ENCODE measurements at places on chromosomes 6 and 20. TPM values are rescaled to one million over a fixed set of nuclear protein-coding genes. Genes with fewer than 3 reads are reported as not detected.
A peak's percentile ranks its signal among the peaks of the same experiment; 100 is the strongest.

DNA sequence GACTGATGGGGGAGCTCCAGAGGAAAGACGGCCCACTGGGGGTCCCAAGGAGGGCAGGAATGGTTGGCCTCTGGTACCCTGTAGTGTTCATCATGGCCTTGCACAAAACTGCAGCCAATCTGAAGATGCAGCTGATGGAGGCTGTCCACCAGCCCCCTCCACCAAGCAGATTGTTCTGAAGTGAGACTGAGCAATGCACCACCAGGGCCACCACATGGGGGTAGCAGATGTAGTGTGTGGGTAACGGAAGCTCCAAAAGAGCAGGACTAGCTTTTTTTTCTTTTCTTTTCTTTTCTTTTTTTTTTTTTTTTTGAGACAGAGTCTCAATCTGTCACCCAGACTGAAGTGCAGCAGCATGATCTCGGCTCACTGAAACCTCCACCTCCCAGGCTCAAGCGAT lies 181.0 kb upstream of the MYLIP start:
- H3K4me3 ChIP-seq, result no peak overlapping the region
- no peaks in the 10 kb centered on the region for H3K27me3 ChIP-seq
- no peaks in the 10 kb centered on the region for H3K36me3 ChIP-seq
- peaks cover 19% of the 10 kb centered on the region for H3K4me1 ChIP-seq
- H3K27ac ChIP-seq, result no peak overlapping the region

DNA sequence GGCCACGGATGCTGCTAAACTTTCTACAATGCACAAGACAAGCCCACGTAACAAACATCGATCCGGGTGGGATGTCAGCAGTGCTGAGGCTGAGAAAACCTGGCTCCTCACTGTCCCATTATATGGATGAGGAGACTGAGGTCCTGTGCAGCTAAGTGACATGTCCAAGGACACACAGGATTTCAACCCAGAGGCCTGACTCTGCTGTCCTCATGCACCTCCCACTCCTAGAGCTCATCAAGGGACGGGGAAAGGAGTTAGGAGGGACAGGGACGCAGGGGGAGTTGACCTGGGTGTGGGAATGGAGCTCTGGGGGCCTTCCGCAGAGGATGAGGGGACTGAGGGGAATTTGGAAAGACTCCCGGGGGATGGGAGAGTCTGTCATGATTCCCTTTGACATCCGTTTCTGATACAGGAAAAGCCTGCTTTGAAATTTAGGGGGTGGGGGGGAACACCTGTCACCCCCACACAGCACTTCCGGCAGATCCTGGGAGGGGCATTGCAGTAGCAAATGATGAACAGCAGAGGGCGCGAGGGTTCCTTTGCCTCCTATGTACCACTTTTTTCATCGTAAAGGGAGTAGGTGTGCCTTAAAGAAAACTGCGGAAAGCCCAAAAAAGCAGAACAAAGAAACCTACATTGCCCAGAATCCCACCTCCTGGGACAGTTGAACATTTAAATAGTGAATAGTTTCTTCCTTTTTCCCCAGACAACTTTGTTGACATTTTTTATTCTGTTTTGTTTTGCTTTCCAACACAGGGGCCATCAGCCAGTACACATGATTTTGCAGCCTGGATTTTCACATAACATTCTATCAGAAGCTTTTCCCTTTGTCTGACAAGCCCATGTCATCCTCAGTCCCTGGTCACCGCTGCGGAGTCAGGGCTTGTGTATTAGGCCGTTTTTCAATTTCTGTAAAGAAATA lies 48.6 kb downstream of the SLC2A10 start:
- no peaks in the 10 kb centered on the region for H3K36me3 ChIP-seq
- peak overlapping the region; percentile 30 for H3K27ac ChIP-seq
- no peak overlapping the region for H3K4me3 ChIP-seq
- peaks cover 6% of the 10 kb centered on the region for H3K27me3 ChIP-seq
- peaks cover 26% of the 10 kb centered on the region for H3K4me1 ChIP-seq

DNA sequence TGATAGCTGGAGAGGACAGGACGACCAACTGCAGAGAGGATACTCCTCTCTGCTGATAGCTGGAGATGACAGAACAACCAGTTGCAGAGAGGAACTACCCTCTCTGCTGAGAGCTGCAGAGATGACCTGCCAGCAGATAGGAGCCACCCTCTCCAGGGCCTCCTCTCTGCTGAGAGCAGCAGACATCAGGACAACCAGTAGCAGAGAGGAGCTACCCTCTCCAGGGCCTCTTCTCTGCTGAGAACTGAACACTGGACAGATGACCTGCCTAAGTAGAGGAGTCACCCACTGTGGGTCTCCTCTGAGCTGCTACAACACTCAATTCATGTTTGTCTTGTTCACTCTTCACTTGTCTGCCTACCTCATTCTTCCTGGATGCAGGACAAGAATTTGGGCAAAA lies 27.3 kb upstream of the ZBTB24 start:
- no peak for DNase-seq
- H3K27ac ChIP-seq, result no peak overlapping the region
- no peaks in the 10 kb centered on the region for H3K27me3 ChIP-seq

GRCh38 chr20:5524896-5525295 lies 208.1 kb upstream of the PROKR2 start:
- peaks cover 4% of the 10 kb centered on the region for H3K4me1 ChIP-seq
- H3K27me3 ChIP-seq, result peaks cover 7% of the 10 kb centered on the region
- H3K36me3 ChIP-seq, result no peaks in the 10 kb centered on the region
- no peak overlapping the region for H3K4me3 ChIP-seq

DNA sequence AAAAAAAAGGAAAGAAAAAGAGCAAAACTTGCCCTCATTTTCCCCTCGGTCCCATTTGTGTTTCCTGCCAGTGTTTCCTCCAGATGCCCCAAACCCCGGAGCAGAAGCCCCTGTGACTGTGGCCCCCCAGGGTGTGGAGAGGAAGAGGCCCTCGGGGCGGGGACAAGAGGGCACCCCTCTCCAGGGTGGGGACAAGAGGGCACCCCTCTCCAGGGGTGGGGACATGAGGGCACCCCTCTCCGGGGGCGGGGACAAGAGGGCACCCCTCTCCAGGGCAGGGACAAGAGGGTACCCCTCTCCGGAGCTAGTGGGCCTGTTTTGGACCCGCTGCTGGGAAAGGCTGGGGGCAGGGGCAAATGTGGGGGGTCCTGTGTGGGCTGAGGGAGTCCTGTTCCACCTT lies 13.1 kb downstream of the MYT1 start:
- peaks cover 18% of the 10 kb centered on the region for H3K36me3 ChIP-seq
- DNase-seq, result no peak
- H3K4me3 ChIP-seq, result peak overlapping the region; percentile 39

POLR3F gene
- total RNA-seq, result 20.8 TPM

SPACA1 gene
- not detected for total RNA-seq
